Stimulated activated naive CD4-positive, alpha-beta T cell (primary cell): ENCODE measurements at places on chromosomes 13 and 19.

- DNase-seq = no peak
Observed at GRCh38 chr13:34243403-34243802, 425.5 kb downstream of the RFC3 start.

- DNase-seq = no peak
Observed at GRCh38 chr13:46339035-46339666, 47.9 kb downstream of the RUBCNL start.

DNA sequence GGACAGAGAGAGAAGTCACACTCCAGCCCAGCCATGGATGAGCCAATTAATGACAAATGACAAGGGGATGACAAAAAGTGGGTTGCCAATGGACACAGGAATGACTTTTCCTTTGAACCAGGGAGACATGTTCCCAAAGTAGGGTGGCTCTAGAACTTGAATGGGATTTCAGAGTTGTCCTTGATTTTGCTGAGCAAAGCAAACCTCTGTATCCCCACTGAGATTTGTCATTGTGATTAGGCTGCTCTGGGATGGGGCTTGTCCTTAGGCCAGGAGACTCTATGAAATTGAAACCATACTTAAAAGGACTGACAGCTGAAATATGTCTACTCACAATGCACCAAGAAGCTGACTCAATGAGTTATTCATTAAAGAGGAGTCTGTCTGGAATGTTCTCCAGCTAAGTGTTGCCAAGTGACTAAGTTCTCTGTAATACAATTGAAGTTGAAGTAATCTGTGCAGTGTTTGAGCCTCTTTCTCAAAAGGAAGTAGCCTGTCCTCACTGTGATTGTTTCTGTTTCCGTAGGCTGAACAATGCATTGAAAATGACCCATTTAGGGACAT lies 69.0 kb upstream of the PCDH9 start:
- no peak for DNase-seq

GRCh38 chr19:8552810-8553209 lies 24.4 kb downstream of the MYO1F start:
- DNase-seq = no peak

- no peak for DNase-seq
Observed at GRCh38 chr13:31046711-31047279, 114.3 kb downstream of the TEX26 start.

DNA sequence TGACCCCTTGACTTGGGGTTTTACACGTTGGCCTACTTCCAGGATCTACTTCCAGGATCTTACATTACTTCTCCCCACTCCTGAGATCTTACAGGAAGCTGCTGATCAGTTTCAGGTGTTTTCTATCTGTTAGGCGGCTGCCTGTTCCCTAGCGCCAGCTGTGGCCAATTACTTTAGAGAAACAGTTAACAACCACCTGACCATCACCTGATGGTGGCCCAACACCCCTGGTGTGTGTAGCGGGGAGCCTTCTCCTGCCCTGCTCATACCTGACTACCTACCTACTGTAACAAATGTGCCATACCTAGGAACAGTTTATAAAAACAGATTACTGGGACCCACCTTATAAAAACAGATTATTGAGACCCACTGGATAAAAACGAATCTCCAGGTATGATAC lies 2.8 kb upstream of the POP4 start:
- no peak for DNase-seq

GRCh38 chr19:1826557-1827521 lies 14.8 kb upstream of the ATP8B3 start:
- no peak for DNase-seq

GRCh38 chr13:70941454-70941853 lies 833.2 kb upstream of the KLHL1 start:
- DNase-seq = no peak

DNA sequence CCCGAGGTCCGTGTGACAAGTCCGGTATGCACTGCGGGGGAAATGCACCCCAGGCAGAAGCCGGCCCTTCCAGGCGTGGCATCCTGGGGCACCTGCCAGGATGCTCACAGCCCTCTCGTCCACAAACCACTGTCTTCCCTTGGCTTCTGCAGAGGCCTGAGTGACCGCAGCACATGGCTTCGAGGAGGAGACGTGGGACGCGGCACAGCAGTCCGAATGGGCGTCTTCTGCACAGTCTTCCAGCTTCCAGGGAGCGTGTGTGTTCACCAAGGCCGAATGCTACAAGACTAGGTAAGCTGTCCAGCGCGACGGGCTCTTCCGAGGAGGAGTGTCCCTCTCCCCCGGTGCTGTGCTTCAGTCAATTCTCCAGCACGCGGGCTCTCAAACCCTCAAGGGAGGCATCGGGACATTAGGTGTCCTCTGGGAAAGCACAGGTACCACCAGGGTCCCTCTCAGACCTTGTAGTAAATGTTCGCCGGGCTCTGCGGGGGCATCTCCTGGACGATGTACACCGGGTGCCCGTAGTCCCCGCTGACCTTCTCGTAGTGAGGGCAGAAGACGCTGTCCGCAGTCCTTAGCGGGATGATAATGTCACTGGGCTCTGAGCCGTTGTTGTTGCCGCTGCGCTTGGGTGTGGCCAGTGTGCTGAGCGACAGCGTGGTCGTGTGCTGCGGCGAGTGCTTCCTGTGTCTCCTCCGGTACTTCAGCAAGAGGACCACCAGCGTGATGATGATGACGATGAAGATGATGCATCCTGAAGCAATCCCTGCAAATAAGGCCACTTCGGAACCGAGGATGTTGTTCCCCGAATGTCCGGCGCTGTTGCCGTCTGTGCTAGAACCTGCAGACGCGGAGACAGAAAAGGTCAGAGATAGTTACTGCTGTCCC lies 42.6 kb downstream of the EFNB2 start:
- no peak for DNase-seq

DNA sequence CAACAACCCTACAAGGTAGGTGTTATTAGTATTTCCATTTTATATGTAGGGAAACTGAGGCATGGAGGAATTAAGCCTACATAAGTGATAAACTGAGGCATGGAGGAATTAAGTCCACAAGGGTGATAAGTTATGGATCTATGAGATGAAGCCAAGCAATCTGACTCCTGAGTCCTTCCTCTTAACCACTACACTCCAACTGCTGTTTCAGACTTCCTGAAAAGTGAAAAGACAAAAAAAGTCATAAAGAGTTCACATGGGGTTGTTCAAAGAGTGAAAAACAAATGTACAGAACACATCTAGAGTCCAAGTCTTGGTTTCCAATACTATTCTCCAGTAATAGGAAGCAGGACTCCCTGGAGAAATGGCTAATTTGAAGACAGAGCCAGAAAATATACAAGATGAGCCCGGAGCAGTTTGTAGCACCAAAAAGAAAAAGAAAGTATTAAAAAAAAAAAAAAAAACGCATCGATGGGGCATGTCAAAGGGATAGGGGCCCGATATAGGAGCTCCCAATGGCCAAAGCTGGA lies 12.1 kb downstream of the CRYL1 start:
- DNase-seq = no peak

GRCh38 chr13:96850538-96851145 lies 143.6 kb downstream of the OXGR1 start:
- no peak for DNase-seq

- no peak for DNase-seq
Observed at GRCh38 chr13:29140277-29140676, 320.1 kb downstream of the MTUS2 start.

GRCh38 chr19:55635334-55635717 lies 5.5 kb upstream of the ZNF580 start:
- DNase-seq = no peak

- no peak for DNase-seq
Observed at GRCh38 chr13:20988033-20988908, 73.1 kb downstream of the LATS2 start.

GRCh38 chr13:108463340-108463739 lies 166.1 kb upstream of the MYO16 start:
- DNase-seq = no peak

DNA sequence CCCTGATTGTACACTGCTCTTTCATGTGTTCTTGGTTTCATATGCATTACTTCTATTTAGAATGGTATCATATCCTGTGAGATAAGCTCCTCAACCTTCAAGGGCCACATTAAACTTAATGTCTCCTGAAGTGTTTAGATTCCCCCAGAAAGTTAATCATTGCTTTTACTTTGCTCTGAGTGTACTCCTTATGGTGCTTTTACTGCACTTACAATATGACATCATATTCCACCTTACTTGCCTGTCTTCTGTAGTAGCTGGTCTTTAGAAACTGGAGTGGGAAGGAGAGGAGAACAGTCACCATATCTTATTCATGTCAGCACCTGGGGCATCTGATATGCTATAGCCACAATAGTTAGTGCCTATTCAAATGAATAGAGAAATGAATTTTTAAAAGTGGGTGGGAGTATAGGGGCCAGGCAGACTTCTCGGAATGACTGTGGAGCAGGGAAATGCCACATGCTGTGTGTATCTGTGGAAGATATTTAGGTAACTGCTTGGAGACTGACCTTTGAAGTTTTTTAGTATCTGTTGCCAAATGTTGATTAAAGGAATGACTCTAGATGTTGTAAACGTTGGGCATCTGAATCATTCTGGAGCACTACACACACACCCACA lies 40.2 kb downstream of the SLAIN1 start:
- DNase-seq = no peak

GRCh38 chr13:58953638-58954037 lies 1210.1 kb downstream of the DIAPH3 start:
- DNase-seq = no peak

DNA sequence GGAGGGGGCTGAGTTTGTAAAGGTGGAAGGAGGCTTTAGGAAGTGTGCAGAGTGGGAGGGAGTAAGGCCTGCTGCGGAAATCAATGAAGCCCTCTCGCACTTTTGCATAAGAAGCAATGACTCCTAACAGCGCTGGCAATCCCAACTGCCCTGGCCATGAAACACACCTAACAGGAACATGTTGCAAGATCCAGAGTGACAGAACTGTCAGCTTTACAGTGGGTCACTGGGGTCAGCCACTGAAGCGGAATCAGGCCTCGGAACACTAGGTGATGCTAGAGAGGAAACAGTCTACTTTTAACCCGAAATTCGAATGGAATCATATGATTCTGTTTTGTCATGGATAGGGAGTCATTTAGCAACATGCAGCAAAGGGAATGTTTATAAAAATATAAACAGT lies 54.4 kb downstream of the FGF14 start:
- no peak for DNase-seq

GRCh38 chr13:94182185-94182761 lies 297.2 kb downstream of the DCT start:
- DNase-seq = no peak

DNA sequence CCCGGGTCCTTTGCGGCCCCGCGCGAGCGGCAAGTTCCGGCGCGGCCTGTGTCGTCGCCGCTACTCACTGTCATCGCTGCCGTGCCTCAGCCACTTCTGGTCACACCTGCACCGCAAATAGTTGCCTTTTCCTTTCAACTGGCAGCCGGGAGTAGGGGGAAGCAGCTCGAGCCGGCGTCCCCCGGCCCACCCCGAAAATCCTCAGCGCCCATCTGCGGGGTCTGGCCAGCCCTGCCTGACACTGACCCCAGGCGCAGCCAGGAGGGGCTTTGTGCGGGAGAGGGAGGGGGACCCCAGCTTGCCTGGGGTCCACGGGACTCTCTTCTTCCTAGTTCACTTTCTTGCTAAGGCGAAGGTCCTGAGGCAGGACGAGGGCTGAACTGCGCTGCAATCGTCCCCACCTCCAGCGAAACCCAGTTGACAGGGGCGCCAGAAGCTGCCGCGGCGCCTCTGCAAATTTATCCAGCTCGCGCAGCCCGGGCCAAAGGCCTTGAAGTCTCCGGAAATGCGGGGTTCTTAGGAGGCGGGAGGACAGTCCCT lies 1.7 kb downstream of the PDX1 start:
- DNase-seq = no peak

- DNase-seq = no peak
Observed at GRCh38 chr13:112728375-112729126, 38.7 kb downstream of the ATP11A start.

GRCh38 chr19:6076675-6077463 lies 33.4 kb downstream of the RFX2 start:
- DNase-seq = no peak

DNA sequence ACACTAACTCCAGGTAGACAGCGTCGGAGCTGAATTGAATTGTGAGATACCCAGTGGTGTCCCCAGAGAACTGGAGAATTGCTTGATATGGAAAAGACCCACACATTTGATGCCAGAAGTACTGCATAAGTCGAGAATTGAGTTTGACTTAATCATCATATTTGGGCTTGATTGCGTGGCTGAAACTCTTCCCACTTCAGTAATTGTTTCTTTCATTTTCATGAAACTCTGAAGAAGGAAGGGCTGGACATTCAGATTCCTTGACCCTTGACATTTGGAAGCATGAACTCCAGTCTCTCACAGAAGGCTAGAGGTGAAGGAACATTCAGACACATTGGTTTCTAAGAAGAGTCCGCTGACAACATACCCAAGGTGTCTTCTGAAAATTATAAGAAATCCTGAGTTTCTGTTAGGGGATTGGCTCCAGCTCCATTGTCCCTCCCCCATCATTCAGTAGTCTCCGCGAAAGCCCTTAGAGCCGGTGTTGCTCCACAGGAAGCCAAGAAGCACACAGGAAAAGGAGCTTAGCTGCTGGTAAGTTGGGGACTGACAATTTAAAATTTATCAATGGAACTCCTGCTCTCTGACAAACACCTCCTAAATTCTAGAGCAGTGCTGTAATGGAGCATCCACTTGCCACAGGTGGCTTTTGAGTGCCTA lies at the start of gene FPR2:
Gene FPR2, plus strand, starts transcription at position 484 of the 660 bp plus-strand sequence. CDS start 7,479 bp downstream, outside the sequence.
- no peak for DNase-seq

- no peak for DNase-seq
Observed at GRCh38 chr19:18946918-18947317, 5.9 kb upstream of the HOMER3 start.

DNA sequence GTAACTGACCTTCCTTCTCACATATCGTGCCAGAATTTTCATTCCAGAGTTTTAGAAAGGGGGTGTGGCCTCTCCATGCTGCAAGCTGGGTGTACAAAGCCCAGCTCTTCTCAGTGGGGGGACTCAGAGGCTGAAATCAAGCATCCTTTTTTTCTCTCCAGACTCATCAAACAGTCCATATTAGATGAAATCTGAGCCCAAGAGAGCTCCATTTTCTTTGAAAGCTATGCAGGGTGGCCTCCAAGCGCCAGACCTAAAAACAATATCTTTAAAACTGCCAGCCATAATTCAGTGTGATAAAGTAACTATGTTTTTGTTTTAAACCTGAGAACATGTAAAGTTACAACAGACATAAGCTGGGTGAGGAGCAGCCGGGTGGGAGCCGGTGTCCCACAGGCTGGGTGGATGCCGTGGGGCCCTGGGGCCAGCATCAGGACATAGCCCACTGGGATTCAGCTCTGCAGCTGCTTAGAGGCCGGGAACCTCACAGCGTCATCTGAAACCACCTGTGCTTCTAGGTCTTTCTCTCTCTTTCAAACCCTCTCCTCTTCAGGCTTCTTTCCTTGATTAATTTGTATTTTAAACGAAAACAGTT lies 249.2 kb downstream of the ZNF536 start:
- DNase-seq = no peak
